ENCODE measurements at places on chromosomes 2 and 18.

GRCh38 chr18:71036783-71037182, 747.9 kb downstream of the SOCS6 start:
- no peak for DNase-seq

DNA sequence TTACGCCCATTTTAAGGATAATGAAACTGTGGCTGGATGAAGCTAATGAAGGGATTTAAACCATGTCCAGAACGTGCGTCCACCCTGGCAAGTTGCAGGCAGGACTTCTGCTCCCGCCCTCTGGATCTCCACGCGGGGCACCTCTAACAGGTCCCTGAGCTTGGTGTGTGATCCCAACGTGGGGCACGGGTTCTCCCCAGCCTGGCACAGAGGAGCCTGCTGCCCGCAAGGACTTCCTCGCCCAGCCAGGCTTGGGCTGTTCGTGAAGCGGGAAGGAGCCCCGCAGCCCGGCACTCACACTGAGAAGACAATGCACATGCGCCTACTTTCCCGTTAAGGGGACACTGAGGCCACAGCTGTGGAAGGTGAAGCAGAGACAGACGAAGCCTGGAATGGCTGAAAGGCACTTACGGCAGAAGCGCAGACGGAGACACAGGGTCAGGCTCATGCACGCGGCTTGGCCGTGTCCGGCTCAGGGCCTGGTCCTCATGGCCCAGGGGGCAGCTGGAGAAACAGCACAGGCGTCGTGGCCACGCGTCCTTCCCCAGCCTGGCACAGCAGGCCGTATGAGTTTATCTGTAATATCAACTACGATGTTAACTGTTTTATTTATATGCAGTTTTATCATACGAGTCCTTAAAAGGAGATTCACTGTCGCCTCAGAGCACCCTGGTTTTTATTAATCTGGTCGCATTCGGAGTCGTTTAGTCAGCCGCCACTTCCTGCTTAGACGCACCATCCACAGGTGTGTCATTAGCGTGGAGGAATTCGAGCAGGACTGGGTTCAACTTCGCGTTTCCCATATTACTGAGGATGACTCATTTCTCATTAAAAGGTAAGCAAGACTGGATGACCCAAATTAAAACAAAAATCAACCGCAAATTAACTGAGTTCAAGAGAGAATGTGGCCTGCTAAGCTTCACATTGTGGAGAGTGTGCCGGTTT, 835.9 kb downstream of the GALR1 start:
- no peak for DNase-seq

- DNase-seq = no peak
Measured at GRCh38 chr2:11998626-11999378, 252.4 kb downstream of the LPIN1 start.

GRCh38 chr2:88521445-88522073, 69.1 kb upstream of the FOXI3 start:
- DNase-seq = no peak

DNA sequence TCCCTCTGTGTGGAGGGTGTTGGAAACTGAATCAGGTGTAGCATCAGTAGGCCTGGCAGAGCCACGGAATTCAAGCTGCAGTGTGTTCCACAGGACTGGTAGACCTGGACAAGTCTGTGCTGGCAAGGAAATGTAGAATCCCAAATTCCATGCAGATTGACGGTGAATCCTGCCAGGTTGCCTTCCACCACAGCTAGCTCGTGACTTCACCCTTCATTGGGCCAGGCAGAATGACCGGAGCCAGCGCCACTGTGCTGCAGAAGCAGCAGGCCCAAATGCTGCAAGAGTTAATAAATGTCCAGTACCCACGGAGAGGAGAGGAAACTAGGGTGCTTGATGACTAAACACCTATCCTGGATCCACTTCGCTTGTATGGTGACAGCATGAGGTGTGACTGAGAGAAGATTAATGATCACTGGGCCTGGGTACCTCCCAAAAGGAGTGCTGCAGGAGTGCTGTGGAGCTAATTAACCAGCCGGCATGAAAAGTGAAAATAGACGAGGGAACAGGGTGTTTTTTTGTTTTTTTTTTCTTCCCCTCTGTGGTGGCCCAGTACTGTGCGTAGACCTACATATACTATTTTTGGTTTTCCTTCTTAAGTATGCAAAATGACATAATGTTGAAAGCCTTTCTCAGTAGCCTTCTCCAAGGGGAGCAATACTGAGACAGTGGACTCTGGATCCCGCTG, 122.2 kb downstream of the TANC1 start:
- no peak for DNase-seq
